ENCODE measurements at places on chromosomes 2 and 18. TPM values are rescaled to one million over a fixed set of nuclear protein-coding genes. Genes with fewer than 3 reads are reported as not detected.

DNA sequence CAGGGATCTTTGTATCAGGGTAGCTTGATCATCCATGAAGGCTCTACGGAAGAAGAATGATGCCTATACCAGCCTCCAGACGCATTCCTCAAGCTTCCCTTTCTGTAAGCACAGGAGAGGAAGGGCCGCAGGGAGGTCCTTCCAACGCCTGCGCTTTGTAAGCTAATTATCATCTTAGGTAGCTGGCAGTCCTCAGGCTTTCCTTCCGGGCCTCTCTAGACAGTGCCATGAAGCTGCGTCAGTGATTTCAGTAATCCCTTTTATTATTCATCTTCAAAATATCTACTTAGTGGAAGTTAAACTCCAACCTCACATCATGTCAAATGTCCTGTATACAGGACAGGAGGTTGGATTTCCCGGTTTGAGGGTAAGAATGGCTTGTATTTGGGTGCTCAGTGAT is 92.3 kb downstream of the ETAA1 start:
- no peak for DNase-seq

- DNase-seq: peak; percentile 97
Observed at GRCh38 chr2:46164529-46165301, 132.5 kb upstream of the EPAS1 start.

DNA sequence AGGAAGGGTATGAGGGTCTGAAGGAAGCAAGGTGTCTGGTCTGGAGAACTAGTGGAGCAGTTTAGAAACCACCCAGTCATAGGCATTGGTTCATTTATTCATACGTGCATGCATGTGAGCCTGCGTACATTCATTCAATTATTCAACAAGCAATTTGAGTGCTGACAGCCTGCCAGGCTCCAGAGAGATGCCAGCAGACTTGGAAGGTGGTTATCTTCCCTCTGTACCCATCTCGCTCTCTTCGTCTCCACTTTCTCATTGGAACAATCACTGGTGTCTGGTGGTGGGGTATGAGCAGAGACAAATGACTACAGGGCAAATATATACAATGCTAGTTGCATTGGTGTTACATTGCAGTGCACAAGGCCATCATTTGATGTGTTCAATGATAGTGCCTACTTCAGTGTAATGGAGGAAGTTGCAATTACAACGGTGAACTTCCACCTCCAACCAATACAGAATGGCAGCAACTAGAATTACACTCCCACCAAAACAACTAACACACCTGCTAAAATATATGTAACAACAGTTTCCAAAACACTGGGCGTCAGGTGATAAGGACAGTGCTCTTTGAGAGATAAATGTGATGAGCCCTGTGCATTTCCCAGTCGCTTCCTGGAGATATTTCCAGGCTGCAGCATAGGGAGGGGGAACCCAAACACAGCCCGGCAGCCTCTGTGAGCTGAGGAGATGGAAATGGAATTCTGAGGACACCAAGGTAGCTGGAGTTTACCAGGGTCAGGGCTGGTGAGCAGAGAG is 32.6 kb upstream of the CNGA3 start:
- no peak for DNase-seq

DNA sequence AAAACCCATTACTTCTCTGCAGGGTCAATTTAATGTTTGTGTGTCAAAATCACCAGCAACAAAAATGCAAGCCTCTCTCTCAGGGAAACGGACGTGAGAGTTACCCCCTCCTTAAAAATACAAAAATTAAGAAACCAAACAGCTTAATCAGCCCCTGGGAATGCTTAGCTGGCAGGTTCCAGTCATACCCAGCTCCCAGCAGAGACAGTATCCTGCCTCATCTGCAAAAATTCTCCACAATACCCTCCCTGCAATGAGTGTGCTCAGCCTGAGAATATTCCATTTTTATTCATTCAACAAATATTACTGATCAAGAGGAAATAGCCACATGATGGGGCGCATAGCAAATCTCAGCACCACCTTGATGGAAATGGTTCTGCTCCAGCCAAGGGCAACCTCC is 36.3 kb downstream of the ST8SIA5 start:
- DNase-seq: no peak

EML6 gene
- total RNA-seq: 1.1 TPM

DNA sequence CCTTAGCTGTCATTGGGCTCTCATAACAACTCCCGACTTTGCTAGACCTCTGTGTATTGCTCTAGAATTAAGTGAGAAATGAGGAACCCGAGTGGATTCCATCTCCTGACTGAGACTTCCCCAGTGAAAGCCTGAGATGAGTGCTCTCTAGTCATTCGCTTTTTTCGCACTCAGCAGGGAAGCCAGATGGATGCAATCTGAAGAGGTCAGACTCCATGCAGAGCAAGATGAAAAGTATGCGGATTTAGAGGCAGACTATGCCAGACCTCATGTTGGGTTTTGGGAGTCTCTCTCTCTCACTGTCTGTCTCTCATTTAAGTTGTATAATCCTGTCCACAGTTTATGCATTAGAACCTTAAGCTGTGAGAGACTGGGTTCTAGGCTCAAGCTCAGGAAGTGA is 88.6 kb downstream of the SLC5A7 start:
- no peak for DNase-seq

TRPM8 gene
- not detected for total RNA-seq

All from osteoblast (primary cell).